Hindlimb muscle (tissue), 1 donor: ENCODE measurements at places on chromosomes 6 and 20. TPM values are rescaled to one million over a fixed set of nuclear protein-coding genes. Genes with fewer than 3 reads are reported as not detected.

Gene HMGA1
- 123 TPM for polyA plus RNA-seq

Gene GPRC6A
- polyA plus RNA-seq, result not detected

DNA sequence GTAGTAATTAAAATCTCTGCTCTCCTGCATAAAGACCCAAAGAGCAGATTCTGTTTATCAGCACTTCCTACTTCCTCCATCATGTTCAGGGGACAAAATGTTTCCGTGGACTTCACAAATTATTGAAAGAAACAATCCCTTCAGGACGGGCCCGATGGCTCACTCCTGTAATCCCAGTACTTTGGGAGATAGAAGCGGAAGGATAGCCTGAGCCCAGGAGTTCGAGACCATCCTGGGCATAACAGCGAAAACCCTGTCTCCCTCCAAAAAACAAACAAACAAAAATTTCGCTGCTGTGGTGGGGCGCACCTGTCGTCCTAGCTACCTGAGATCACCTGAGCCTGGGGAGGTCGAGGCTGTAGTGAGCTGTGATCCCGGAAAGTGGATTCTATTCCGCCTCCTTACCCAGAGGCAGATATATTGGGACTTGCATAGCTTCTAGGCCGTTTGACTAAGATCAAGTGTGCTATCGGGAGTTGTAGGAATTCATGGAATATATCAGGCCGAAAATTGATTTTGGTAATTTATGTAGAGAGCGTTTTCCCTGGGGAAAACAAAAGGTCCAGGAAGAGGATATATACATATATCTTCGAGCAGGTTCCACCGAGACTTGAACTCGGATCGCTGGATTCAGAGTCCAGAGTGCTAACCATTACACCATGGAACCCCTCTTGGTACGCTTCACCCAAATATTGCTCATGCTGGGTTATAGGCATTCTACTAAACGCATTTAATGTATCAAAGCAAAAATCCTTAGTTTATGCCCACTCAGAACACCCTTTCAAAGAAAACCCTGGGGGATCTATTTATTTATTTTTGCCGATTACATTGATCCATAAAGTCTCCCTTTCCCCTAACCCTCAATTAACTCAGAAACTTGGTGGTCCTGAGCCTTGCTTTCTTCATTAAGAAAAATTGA lies 74.5 kb upstream of the ZNF184 start:
- no peak for DNase-seq

- peak; percentile 33 for DNase-seq
Measured at GRCh38 chr6:2021713-2022125, 223.7 kb downstream of the GMDS start.

DNA sequence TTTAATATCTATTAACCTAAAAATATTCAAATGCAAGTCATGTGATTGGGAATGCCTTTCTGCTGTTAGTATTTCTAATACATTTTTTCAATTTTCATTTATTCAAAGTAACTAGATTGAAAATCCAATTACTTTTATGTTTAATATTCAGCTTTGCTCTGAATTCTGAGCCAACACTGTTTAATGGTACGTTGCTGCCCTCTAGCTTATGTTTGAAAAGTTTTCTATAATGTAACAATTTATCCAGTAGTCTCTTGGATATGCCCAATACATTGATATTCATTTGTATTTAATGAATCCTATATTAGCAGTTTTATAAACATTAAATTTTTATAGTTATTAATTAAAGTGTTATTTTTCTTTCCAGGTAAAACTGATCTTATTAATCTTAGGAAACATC lies 47.4 kb downstream of the LGSN start:
- DNase-seq, result peak; percentile 9

DNA sequence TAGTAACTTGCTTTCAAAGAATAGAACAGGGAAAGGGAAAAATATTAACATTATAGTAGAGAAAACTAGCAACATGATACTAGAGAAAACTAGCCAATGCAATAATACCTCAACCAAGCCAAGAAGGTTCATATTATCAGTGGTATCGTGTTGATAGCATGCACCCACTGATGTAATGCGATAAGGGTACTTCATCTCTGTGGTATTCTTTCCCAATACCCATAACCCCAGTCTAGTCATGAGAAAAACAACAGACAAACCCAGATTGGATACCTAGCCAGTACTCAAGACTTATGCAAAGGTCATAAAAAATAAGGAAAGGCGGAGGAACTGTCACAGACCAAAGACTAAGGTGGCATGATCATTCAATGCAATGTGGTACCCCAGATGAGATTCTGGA lies 21.0 kb downstream of the BLOC1S5 start:
- DNase-seq, result no peak

DNA sequence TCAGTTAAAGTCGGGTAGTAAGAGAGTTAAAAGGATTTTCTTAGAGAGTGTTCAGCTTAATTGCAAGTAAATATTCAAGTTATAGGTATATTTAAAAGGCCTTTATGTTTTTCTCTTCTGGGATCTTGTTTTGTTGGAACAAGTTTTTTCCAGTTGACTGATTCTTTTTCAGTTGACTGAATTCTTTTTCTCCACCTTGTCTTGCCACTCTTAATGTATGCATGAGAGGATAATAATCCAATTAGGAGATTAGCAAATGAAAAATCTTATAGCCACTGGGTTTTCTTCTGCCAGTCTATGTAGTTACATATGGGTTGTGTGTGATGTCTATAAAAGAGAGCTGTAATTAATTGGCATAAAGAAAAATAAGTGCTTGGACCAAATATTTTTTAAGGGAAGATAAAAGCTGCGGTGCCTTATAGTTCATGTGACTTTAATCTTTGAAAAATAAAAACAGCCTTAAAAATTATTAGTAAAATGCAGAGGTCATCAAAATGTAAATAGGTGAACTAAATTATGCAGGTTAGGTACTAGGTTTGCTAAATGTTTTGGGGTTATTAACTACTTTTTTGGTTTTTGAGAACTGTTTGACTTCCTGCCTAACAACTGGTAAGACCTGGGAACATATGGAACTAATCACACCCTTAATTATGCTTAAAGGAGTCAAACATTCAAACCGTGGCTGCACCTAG lies 367.2 kb downstream of the HTR1B start:
- DNase-seq, result no peak

DNA sequence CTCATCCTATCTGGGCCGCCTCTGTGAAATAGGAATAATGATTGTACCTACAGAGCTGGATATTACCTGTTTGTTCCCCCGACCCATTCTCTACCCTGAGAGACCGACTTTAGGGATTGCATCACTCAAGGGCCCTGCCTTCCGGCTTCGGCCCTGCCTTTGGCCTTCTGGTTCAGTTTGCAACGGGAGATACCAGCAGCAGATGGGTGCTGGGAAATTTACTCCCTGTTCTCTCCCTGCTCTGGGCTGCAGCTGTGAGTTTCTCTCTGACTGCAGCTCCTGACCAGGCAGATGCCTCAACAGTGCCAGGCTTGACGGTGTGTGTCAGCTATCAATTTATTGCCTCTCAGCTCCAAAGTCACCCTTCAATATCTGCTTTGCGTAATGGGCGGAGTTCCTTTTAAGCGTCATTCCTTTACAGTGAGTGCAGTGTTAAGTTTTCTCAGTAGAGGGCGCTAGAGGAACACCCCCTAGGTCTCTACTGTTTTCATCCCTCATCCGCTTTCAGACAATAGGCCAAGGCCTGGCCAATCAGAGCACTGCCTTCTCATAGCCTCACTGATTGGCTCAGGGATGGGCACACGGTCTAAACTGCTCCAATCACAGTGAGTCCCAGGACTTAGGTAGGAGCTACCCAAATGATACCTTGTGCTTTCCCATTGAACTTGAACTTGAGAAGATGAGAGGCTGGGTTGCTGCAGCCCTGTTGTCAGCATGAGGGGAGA lies 30.0 kb downstream of the KCNG1 start:
- no peak for DNase-seq

DNA sequence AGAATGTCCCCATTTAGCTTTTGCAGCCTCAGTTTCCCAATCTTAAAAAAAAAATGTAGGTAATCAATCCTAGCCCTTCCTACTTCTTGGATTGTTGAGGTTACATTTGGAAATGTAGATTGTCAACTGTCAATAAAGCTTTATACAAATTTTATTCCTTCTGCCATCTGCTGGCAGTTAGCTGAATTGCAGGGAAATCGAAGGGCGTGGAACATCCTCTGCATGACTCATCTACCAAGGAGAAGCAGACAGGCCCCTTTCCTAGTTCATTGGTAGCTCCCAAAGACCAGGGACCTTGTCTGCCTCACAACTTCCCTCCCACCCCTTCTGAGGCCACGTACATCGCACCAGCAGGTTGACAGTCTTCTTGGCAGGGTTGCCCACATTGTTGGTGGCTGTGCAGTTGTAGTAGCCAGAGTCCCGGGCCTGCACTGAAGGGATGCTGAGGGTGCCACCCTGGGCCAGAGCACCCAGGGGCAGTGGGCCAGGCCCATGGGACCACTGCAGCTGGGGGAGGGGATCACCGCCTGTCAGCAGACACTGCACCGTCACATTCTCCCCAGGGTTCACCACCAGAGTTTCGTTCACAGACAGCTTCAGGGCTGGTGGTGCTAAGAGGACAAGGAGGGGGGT lies 43.6 kb downstream of the MDGA1 start:
- no peak for DNase-seq

DNA sequence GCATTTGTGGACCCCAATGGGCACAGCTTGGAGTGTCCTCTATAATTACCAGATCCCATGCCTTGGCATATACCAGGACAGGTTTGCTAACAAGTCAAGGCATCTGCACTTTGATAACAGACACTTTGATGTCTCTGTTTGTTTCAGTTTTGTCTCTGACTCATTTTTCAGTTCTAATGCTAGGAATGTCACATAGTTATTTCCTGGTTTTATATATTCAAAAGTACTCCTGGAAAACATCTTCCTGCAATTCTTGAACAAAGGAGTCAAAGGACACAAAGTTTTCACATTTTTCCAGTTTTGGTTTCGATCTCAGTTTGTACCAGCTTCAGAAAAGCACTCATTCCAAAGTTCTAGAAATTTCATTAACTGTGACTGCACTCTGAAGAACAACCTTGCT lies 188.1 kb downstream of the FOXC1 start:
- no peak for DNase-seq

DNA sequence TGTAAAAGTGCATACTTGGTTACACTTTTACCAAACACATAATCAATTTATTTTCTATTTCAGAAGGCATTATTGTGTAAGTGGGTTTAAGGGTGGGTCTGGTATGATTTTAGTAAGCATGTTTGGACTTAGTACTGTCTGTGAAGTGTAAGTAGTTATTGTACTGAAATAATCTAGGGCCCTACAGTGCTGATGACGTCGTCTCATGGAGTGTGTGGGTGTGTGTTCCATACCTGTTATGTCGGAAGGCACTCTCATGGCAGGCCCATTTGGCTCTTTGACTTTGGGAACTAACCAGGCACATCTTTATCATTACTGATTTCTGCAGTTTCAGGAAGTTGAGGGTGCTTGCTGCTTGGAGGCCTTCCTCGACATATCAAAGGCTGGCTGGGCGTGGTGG lies 155.1 kb downstream of the SASH1 start:
- no peak for DNase-seq

- no peak for DNase-seq
Measured at GRCh38 chr6:78594668-78595066, 272.7 kb upstream of the IRAK1BP1 start.

DNA sequence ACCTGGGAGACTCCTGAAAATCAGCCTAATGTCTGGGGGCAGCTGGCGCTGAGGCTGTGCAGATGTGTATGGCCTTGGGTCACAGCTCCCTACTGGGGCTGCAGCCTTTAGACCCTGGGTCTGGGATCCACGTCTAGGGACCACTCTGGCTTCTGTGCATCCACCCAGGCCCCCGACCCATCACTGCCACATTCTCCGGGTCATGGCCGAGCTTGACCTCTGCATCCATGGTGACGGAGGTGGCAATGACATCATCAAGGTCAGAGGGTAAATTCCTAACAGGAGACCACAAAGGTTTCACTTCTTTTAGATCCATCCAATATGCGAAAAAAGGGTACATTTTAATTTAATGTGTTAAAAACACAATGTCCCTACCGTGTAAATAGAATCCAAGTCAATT lies 14.5 kb upstream of the PCMTD2 start:
- no peak for DNase-seq

GRCh38 chr6:27758491-27758890 lies 153.7 kb downstream of the OR2B2 start:
- DNase-seq, result no peak

- peak; percentile 75 for DNase-seq
Measured at GRCh38 chr20:47205577-47206123, 150.8 kb downstream of the ZMYND8 start.
